Activated naive CD4-positive, alpha-beta T cell treated with anti-CD3 and anti-CD28 coated beads for 36 hours (primary cell): ENCODE measurements at places on chromosomes 12 and 14. TPM values are rescaled to one million over a fixed set of nuclear protein-coding genes. Genes with fewer than 3 reads are reported as not detected.

COCH gene
- total RNA-seq, result 1.3 TPM

EGLN3 gene
- total RNA-seq, result 0.48 TPM

DNA sequence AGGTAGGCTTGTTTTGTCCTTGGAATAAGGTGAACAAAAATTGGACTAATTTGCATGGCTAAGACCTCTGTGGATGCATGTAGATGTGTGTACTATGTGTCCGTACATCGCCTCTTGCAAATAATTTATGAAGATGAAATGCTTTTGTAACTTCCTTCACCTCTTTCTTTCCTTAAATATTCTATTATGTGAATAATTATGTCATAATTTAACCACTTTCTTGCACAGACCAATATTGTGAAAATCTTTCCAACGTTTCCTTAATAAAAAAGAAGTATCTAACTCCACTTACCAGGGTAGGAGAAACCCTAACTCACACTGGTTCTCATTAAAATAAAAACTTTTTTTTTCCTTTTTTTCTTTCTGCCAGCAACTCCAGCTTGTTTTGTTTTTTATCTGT, 4.0 kb downstream of the NANOG start:
- no peak overlapping the region for H3K27ac ChIP-seq
- no peaks in the 10 kb centered on the region for H3K36me3 ChIP-seq
- no peaks in the 10 kb centered on the region for H3K4me1 ChIP-seq
- H3K4me3 ChIP-seq, result no peak overlapping the region

HAL gene
- total RNA-seq, result 0.31 TPM

DNA sequence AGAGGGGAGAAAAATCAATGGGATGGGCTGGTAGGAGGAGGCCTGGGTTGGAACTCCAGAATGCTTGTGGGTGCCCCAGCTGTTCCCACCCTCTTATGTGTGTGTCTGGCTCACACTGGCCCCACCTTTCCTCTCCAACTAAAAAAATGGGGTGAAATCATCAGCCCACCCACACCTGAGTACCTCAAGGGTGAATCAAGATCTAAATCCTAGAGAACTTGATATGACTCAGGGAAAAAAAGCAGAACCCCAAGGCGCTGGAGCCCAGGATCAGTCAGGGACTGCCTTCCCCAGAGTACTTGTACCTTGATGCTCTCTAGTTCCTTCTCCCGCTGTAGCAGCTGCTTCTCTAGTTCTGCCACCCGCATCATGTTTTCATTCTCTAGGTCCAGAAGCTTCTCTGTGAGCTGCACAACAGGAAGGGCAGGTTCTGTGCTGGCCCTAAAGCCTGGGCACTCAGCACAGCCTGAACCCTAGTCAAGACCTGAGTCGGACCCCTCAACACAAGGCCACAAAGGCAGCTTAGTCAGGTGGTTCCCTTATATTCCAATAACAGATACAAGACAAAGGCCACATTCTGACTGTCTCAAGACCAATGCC, 29.7 kb downstream of the PRPF40B start:
- H3K4me3 ChIP-seq, result no peak overlapping the region
- DNase-seq, result no peak
- H3K36me3 ChIP-seq, result peaks cover 30% of the 10 kb centered on the region
- peaks cover 30% of the 10 kb centered on the region for H3K4me1 ChIP-seq

DNA sequence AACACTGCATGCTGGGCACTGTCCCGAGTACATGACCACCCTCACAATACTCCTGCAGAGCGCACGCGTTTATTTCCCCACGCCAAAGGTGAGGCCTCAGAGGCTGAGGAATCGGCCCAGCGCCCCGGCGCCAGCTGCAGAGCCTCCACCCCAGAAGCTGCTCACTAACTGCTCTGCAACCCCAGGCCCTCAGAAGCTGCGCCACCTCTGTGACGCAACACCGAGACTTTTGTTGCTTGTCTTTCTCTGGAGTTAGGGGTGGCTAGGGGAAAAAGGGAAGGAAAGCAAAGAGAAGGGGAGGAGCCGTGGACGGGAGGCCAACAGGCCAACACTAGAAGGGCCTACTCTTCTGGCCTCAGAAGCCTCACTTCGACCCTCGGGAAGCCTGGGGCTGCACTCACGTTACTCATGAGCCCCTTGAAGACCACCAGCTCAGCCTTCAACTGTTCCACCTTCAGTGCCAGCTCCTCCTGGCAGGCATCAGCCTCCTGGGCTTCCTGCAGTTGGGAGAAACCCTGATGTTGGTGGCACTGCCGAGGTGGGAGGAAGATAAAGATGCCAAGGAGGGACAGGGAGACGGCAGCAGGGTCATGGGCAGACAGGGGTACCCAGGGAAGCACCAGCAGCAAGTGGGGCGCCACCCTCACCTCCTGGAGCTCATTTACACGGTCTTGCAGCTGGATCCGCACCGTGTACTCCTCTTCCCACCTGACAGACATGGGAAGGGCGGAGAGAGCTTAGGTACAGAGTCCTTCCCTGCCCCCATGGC, 5.4 kb downstream of the IFFO1 start:
- no peak for DNase-seq
- H3K4me1 ChIP-seq, result peaks cover 41% of the 10 kb centered on the region
- H3K36me3 ChIP-seq, result peaks cover 15% of the 10 kb centered on the region
- H3K27me3 ChIP-seq, result no peaks in the 10 kb centered on the region
- H3K27ac ChIP-seq, result no peak overlapping the region
- no peak overlapping the region for H3K4me3 ChIP-seq

DNA sequence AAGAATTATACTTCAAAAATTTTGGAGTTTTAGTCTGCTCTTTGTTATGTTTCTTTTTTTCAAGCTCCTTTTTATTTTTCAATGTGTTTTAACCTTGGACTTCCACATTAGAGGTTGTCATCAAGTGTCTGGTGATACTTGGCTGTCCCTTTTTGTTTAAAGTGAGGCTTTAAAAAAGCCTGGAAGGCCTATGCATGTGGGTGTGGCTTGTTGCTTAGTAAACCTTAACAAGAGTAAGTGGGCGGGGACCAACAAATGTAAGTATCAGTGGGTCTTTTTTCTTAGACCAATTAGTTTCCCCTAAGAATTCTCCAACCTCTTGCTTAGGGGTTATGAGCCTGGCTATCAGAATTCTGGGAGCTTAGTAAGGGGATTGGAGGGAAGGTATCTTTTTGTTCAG, 26.4 kb downstream of the HCFC2 start:
- peaks cover 11% of the 10 kb centered on the region for H3K36me3 ChIP-seq
- H3K27ac ChIP-seq, result no peak overlapping the region

VDR gene
- 57.7 TPM for total RNA-seq

DNA sequence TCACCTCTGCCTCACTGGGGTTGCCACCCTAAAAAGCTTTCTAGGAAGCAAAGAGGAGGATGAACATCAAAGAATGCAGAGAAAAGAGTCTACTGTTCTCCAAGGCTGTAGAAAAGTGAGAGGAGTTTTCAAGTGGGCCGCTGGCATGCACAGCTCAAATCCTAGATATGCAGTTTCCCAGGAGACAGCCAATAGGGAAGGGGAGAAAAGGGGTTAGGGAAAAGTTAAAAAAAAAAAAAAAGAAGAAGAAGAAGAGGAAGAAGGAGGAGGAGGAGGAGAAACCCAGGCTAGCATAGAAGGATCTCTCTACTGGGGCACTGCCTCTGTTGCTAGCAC, 682 bp downstream of the BATF start:
- no peak for DNase-seq
- peaks cover 57% of the 10 kb centered on the region for H3K36me3 ChIP-seq
- peak overlapping the region; percentile 99 for H3K4me3 ChIP-seq
- H3K27ac ChIP-seq, result peak overlapping the region; percentile 100
- peaks cover 65% of the 10 kb centered on the region for H3K4me1 ChIP-seq
- H3K27me3 ChIP-seq, result no peaks in the 10 kb centered on the region

RNASE4 gene
- 0.19 TPM for total RNA-seq

DNA sequence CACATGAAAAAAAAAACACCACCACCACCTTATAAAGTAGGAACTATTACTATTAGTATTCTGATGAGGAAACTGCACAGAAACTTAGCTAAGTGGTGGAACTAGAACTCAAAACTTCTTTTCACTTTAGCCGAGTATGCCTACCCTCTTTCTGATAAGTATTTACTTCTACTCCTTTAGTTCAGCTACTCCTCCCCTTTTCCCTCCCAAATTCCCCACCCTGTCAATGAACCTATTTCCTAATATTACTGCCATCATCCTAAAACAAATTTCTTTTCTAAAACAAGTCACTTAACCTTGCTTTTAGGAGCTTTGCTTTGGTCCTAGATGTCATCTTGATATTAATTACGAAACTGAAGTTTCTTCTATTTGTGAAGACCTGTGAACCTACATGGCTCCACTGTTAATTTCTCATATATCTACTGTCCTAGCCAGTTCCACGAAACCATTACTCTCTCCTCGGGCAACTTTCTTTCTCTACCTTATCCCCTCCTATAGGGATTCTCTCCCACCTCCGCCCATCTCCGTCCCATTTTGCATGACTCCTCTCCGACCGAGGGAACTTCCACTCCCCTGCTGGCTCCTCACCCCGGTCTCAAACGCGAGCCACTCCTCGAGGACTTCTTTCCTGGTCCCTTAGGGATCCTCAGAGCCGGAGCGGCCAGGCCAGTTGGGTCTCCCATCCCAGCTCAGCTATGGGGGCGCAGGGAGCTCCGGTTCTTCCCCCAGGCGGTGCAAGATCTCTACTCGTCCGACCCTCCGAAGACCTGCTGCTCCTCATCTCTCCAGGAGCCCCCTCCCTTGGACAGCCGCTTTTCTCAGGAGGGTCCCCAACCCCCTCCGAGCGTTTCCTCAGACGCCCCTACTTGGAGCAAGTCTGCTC, 1.1 kb downstream of the NUMB start:
- no peaks in the 10 kb centered on the region for H3K27me3 ChIP-seq
- H3K36me3 ChIP-seq, result no peaks in the 10 kb centered on the region
- peaks cover 42% of the 10 kb centered on the region for H3K4me1 ChIP-seq
- peak; percentile 38 for DNase-seq

GSC gene
- not detected for total RNA-seq

- H3K4me1 ChIP-seq, result no peaks in the 10 kb centered on the region
- H3K4me3 ChIP-seq, result no peak overlapping the region
- H3K27ac ChIP-seq, result peak overlapping the region; percentile 59
Measured at GRCh38 chr14:85915711-85916110, 385.8 kb downstream of the FLRT2 start.

TMTC3 gene
- 5.2 TPM for total RNA-seq

FAM161B gene
- 1.5 TPM for total RNA-seq

GRCh38 chr12:78060186-78060585, 229.5 kb downstream of the NAV3 start:
- no peaks in the 10 kb centered on the region for H3K4me1 ChIP-seq
- H3K27me3 ChIP-seq, result no peaks in the 10 kb centered on the region
- H3K36me3 ChIP-seq, result no peaks in the 10 kb centered on the region
- no peak overlapping the region for H3K4me3 ChIP-seq
- no peak for DNase-seq
- H3K27ac ChIP-seq, result no peak overlapping the region

GRCh38 chr12:122868471-122869177, 27.3 kb downstream of the VPS37B start:
- peaks cover 29% of the 10 kb centered on the region for H3K4me1 ChIP-seq
- peaks cover 16% of the 10 kb centered on the region for H3K27me3 ChIP-seq
- peaks cover 27% of the 10 kb centered on the region for H3K36me3 ChIP-seq
- DNase-seq, result no peak
- no peak overlapping the region for H3K27ac ChIP-seq

- no peak overlapping the region for H3K4me3 ChIP-seq
- H3K4me1 ChIP-seq, result no peaks in the 10 kb centered on the region
- no peak overlapping the region for H3K27ac ChIP-seq
- H3K27me3 ChIP-seq, result no peaks in the 10 kb centered on the region
- no peak for DNase-seq
Measured at GRCh38 chr12:2372735-2373134, 319.9 kb downstream of the CACNA1C start.

DNA sequence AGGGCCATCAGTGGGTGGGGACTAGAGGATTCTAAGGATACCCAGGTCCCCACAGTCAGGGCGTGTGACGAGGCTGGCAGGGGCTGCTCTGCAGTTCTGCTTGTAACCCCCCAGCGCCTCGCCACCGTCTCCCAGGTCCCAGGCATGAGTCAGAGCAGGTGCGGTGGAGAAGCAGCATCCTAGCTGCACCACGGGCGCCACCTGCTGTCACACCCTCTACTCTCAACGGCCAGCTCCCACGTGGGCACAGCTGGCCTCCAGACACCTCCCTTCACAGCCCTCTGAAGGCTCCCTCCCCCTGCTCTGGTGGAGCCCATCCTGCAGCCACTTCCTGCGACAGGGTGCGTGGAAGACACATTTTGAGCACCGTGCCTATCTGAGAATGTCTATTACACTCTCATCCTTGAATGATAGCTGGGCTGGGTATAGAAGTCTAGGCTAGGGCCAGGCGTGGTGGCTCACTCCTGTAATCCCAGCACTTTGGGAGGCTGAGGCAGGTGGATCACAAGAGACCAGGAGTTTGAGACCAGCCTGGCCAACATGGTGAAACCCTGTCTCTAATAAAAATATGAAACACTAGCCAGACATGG, 6.9 kb upstream of the NUDT14 start:
- no peak overlapping the region for H3K4me3 ChIP-seq
- H3K36me3 ChIP-seq, result no peaks in the 10 kb centered on the region
- peaks cover 4% of the 10 kb centered on the region for H3K4me1 ChIP-seq

- peaks cover 37% of the 10 kb centered on the region for H3K4me1 ChIP-seq
- H3K4me3 ChIP-seq, result peak overlapping the region; percentile 18
- H3K27me3 ChIP-seq, result no peaks in the 10 kb centered on the region
- no peak for DNase-seq
Measured at GRCh38 chr14:104792945-104793702, 2.4 kb downstream of the AKT1 start.

NELL2 gene
- 61.9 TPM for total RNA-seq

- no peak overlapping the region for H3K4me3 ChIP-seq
- no peak for DNase-seq
- H3K36me3 ChIP-seq, result no peaks in the 10 kb centered on the region
- no peaks in the 10 kb centered on the region for H3K4me1 ChIP-seq
- H3K27ac ChIP-seq, result no peak overlapping the region
Measured at GRCh38 chr14:30532264-30532663, 26.7 kb upstream of the G2E3 start.

DNA sequence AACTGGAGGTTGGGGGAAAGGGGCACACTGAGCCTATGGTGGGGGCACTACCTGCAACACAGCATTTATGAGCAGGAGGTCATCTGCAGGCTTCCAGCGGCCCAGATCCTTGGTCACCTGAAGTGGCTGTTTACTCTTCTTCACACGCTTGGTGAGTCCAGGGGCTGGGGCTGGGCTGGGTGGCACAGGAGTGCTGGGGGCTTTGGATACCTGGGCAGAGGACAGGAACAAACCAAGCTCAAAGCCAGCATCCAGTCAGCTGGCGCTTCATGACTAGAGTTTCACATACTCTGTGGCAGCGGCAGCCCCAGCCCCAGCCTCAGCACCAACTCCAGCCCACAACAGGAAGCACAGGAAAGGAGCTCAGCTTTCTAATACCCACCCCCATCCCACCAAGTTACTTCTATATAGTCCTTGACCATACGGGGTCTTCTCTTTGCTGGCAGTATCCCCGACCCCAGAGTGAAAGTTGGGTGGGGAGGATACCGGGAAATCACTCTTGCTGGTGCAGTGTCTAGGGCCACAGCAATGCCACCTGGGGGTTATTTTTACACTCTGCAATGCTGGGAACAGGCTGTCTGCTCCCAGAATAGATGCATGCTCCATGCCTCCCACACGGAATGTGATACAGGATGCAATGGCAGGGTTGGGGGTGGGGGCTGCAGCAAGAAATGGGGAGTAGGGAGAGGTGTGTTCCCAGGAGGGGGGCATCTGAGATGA, 3.1 kb downstream of the MCRS1 start:
- H3K4me3 ChIP-seq, result no peak overlapping the region
- peaks cover 25% of the 10 kb centered on the region for H3K36me3 ChIP-seq
- no peak overlapping the region for H3K27ac ChIP-seq
- no peaks in the 10 kb centered on the region for H3K27me3 ChIP-seq

GRCh38 chr14:91774140-91775096, 42.5 kb upstream of the CATSPERB start:
- H3K27ac ChIP-seq, result no peak overlapping the region
- H3K4me1 ChIP-seq, result peaks cover 23% of the 10 kb centered on the region
- H3K4me3 ChIP-seq, result no peak overlapping the region
- H3K27me3 ChIP-seq, result no peaks in the 10 kb centered on the region
- DNase-seq, result no peak
